Mesothelial cell of epicardium (in vitro differentiated cells): ENCODE measurements at places on chromosomes 12 and 14. TPM values are rescaled to one million over a fixed set of nuclear protein-coding genes. Genes with fewer than 3 reads are reported as not detected.

GRCh38 chr12:63093711-63094110 lies 57.3 kb downstream of the AVPR1A start:
- DNase-seq = no peak

GRCh38 chr12:123119808-123120207 lies 31.1 kb downstream of the PITPNM2 start:
- no peak for DNase-seq

Gene SMCO2
- not detected in 3 replicates for total RNA-seq

Gene DACT1
- 57.8 to 61.7 TPM (median 59.2 TPM) in 3 replicates for total RNA-seq

GRCh38 chr12:107014055-107014454 lies 27.1 kb upstream of the MTERF2 start:
- DNase-seq = no peak

DNA sequence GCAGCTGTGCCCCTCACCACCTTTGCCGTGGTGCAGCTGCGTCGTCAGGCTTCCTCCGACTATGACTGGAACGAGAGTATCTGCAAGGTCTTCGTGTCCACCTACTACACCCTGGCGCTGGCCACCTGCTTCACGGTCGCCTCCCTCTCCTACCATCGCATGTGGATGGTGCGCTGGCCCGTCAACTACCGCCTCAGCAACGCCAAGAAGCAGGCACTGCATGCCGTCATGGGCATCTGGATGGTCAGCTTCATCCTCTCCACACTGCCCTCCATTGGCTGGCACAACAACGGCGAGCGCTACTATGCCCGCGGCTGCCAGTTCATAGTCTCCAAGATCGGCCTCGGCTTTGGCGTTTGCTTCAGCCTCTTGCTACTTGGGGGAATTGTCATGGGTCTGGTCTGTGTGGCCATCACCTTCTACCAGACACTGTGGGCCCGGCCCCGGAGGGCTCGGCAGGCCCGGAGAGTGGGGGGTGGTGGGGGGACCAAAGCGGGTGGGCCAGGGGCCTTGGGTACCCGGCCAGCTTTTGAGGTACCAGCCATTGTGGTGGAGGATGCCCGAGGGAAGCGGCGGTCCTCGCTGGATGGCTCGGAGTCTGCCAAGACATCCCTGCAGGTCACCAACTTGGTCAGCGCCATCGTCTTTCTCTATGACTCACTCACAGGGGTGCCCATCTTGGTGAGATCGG lies 2.6 kb downstream of the GPR162 start:
- no peak for DNase-seq

- DNase-seq = no peak
These were observed 14.2 kb downstream of the TRPV4 start for GRCh38 chr12:109818905-109819500.

DNA sequence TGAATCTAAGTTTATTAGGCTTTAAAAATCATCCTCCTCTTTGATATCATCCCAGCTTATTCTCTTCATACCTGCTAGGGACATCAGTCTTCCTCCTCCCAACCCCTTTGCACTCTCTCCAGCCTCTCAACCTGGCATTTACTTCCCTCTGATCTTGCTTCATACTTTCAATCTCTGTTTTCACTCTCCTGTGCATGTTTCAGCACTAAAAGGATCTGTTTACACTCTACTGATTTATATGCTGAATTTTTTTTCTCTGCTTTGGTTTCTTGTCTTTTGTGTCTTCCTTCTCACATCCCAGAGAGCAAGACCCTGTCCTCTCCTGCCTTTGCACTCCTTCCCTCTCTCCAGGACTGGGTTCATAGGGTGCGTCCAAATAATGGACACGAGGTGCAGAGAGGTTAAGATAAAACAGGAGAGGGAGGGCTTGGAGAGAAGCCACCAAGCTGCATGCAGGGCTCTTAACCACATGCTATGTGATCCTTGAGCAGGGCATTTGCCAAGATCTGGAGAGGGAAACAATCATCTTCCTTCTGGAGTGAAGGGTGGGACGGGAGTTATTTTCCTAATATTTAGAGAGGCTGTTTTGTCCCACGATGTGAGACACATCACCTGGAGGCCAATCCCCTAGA lies 3.0 kb upstream of the CISTR start:
- DNase-seq = no peak
